ENCODE measurements at places on chromosomes 4 and X.

DNA sequence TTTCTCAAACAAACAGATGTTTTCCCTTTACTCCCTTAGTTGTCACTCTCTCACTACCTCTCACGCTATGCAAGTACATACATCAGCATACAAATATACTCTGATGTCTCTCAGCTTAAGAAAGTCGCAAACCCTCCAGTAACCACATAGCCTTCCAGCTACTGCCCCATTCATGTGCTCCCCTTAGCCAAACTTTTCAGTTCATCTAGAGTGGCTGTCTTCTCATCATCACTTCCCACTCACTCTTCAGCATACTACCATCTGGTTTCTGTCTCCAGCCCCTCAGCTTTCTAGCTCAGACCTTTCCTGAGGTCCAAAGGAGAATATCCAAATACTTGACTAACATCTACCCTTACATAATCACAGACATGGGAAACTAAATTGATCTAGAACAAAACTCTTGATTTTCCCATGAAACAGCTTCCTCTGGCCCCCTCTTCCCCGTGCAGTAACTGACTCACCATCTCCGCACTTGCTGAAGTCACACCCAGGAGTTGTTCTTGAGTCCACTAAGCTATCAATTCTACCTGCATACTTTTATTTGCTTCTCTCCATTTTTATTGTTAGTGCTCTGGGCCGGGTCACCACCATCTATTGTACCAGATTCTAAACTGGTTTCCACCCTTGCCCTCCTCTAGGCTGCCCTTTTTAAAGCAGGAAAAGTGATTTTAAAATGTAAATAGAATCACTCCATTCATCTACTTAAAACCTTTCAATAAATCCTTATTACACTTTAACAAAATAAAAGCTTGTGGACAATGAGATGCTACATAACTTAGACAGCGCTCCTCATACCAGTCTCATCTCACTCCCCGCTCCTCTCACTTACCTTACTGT lies 57.2 kb downstream of the CASP6 start:
- DNase-seq = no peak

- DNase-seq = no peak
These were observed 20.7 kb downstream of the FHDC1 start for GRCh38 chr4:152956650-152957436.

DNA sequence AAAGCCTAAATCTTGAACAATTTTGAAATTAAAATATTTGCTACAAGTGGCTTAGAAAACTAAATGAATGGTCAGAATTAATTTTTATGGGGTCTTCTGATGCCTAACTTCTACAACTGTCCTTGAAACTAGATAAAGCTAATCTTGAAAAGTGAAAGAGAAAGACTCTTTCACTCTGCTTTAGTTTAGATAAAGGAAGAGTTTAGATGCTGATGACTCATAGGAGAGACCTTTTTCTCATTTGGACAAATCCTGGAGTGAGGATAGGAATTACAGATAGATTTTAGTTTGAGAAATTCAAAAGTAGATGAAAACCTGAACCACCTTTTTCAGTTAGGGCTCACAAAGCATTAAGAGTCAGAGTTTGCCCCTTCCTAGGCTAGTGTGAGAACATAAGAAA lies 342.3 kb upstream of the GRID2 start:
- no peak for DNase-seq

GRCh38 chr4:156800463-156800862 lies 171.1 kb downstream of the PDGFC start:
- no peak for DNase-seq

- DNase-seq = no peak
These were observed 25.7 kb upstream of the PCDH19 start for GRCh38 chrX:100435726-100436125.

DNA sequence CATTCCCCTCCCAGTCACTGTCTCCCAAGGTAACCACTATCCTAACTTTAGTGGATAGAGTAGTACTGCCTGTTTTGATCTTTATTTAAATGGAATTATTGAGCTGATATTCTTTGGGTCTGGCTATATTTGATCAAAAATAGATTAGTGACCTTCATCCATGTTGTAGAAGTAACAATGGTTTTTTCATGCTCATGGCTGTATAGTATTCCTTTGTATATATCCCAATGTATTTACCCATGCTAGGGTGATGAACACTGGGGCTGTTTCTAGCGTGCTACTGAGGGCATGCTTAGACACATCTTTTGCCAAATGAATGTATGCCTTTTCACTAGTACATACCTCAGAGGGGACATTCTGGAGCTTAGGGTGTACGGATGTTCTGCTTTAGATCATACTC lies 10.1 kb upstream of the MAGEA8 start:
- DNase-seq = no peak

DNA sequence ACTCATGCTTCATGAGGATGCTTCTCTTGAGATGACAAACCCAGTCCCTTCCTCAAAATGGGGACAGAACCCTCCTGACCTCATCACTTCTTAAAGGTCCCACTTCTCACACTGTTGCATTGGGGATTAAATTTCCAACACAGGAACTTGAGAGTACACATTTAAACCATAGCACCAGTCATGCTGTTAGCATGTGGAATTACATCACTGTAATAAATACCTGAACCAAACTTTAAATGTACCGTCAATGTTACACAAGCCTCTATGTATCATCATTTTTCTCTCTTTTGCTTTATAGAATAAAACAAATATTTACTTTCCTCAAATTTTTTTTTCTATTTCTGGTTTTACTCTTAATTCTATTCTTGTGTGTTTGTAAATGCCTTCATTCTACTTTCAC lies 448.2 kb downstream of the CCSER1 start:
- no peak for DNase-seq

DNA sequence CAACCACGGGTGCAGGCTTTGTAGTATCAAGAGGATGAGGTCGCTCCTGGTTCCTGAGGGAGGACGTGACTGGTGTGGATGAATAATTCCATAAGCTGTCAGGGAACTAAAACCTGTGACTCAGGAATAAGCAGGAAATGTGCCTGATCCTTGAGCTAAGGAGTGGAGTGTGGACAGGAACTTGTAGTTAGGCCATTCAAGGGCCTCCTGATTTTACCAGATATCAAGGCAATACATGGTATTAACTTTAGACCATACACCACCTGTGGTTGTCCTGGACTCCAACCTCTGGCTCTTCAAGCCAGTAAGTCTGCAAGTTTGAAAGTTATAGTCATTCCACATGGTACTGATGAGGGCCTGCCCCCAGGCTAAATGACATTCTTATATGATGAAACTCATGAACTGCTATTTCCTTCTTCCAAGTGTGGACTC lies 12.1 kb upstream of the ING2 start:
- no peak for DNase-seq

- peak; percentile 73 for DNase-seq
These were observed 618 bp downstream of the RBBP7 start for GRCh38 chrX:16869393-16870094.

DNA sequence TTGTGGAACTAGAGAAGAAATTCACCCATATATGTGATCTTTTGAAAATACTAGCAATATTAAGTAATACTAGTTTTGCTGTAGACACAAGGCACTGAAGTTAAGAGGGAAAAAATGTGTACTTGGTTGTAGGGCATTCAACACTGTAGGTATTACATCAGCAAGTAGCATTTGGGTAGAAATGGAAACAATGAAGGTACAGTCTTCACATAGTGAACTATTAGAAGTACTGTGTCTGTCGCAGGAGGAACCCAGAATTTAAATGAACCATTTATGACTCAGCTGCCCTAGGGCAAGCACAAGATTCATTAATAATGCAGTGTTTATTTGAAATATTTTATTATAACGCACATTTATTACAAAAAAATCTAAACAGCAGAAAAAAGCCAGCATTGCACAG lies 572.7 kb upstream of the TENM3 start:
- DNase-seq = peak; percentile 75

DNA sequence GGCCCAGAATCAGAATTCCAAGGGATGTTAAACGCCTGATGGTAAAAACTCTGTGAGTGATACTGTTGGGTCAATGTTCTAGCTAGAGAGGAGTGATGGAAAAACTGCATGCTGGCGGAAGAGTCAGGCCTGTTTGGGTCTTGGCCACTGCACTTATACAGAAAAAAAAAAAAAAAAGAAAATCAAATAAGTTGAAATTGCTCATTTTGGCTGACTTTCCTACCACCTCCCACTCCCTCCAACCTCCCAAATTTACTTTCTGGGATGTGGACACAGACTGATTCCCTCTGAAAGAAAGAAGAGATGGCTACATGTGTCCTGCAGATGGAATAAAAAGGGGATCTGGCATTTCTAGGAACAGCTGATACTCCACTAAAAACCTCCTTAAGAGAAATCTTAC lies 234.1 kb upstream of the GIMD1 start:
- DNase-seq = no peak

All from NCI-H146 (cell line).